Fibroblast of skin of right biceps (primary cell): ENCODE measurements at places on chromosomes 12 and 14.

DNA sequence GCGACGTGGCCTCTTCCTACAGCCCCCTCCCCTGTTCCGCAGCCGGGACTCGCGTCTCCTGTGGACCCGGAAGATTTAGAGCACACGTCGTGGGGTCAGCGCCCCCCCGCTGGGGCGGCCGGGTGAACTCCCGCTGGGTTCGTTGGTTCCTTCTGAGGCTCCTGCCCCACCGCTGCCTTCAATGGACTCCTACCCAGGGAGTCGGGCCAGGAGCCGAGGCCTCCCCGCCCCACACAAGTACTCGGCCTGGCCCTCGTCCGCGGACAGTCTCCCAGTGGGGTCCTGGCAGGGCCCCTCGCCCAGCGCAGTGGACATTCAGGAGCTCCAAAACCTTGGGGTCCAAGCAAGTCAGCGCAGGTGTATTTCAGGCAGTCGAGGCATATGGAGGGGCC is 1.2 kb downstream of the MMP17 start:
- no peak for DNase-seq

DNA sequence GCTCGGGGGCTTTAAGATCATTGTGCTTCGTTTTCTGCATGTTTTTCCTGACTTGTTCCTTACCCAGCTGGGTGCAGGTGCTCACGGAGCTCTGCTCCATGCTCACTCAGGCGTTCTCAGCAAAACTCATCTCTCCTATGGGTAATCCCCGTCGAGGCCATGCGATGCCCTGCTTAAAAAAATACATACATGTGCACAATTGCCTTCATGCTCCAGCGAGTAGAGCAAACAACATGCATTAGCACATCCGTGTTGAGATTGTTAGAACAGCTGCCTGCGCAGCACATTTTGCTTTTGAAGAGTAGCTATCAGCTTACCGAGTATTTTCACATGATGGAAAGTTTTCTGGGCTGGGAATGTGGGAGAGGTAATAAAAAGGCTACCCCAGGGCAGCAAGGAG is 16.2 kb downstream of the AACS start:
- no peak for DNase-seq

- DNase-seq = no peak
Measured at GRCh38 chr12:109632342-109632741, 58.7 kb downstream of the MVK start.

GRCh38 chr14:20461225-20462141 is at the start of gene PIP4P1:
Gene PIP4P1, minus strand, starts transcription at chr14:20461434. Its CDS starts 109 bp downstream, at chr14:20461325.
- peak; percentile 100 for DNase-seq

DNA sequence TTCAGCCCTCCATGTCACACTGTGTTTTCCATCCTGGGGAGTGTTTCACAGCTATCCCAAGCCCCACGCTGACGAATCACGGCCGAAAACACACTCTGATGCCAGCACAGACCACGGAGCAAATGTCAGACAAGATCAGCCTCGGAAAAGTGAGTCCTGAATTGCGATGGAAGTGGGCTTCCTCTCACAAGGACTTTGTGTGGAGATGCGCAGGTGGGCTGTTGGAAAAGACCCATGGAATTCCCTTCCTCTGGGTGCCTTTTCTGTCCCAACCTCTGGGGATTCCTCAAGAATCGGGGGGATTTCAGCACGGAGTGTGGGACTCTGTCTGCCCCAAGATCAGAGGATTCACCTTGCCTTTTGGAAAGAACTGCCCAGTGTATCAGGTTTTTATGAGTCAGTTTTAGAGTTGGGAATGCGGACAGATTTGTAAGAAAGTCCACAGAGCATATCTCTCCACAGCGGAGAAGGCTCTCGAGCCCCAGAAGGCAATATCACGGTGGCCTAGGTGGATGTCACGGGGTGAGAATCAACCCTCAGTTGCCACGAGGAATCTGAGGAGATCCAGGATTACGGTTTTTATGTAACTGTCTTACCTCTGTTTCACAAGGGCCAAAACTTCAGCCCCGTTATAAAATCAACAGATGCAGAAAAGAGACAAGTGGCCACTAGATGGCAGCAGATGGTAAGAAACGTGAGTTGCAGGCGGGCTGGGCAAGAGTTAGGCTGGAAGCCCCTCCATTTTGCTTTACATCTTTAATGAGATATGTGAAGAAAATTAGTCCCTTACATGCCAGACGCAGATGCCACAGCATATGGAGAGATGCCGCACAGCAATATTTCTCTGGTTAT is 201.9 kb downstream of the DAD1 start:
- DNase-seq = peak; percentile 76

GRCh38 chr12:94716339-94716738 is 66.0 kb upstream of the TMCC3 start:
- DNase-seq = no peak

DNA sequence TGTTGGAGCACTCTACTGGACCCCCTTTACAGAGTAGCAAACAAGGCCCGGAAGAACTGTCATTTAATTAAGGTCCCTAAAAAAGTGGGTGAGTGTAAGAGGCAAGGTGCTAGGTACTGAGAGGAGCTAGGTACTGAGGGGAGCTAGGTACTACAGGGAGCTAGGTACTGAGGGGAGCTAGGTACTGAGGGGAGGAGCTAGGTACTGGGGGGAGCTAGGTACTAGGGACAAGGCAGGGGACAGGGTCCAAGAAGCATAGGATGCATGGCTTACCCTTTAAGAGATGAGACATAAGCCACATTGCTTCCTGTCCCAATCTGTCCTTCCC is 4.9 kb downstream of the KRT5 start:
- DNase-seq = no peak

DNA sequence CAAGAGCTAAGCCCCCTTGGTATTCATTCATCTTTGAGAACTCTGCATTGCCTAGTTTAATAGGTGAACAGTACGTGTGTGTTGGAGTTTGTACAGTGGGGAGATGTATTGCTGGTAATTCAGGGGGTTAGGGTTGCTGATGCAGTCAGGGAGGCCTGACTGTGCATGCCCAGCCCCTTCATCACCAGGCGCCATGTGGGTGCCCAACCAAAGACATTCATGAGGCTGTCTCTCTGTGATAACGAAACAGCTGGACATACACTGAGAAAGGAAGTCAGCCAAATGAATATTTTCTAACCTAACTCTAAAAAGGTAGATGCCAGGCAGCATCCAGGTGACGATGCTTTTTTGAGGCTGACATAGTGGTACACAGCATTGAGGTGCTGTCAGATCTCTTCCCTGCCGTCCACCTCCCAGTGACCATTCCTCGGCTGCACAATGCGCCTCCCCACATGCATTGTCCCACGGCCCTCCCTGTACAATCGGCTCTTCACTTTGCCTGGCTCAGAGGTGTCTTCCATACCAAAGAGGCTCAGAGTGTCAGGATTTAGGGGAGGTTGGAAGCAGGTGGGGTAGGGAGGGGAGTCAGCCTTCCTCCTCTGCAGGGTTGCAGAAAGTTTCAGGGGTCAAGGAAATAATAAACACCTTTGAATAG is 19.0 kb downstream of the EML1 start:
- DNase-seq = no peak

GRCh38 chr12:22282283-22282682 is 52.2 kb downstream of the ST8SIA1 start:
- DNase-seq = peak; percentile 82

DNA sequence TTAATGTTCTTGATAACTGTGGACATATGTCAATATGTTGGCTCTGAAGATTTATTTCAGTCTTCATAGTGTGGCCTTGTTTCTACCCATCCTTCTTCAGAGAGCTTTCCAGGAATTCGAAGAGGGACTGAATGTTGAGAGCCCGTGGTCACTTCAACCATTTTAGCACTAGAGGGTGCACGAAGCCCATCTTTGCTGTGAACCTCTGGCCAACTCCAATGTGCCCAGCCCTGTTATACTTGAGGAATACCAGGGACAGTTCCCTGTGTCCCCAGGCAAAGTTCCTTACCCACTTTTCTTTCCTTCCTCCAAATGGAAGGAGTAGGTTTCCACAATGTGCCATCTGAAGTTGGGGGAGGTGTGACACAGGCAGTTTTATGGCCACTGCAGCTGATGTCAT is 603.5 kb downstream of the RPL10L start:
- DNase-seq = peak; percentile 74

GRCh38 chr14:101398011-101398410 is 163.3 kb upstream of the DIO3 start:
- DNase-seq = peak; percentile 1

GRCh38 chr12:31346267-31346666 is 20.3 kb upstream of the SINHCAF start:
- DNase-seq = no peak

DNA sequence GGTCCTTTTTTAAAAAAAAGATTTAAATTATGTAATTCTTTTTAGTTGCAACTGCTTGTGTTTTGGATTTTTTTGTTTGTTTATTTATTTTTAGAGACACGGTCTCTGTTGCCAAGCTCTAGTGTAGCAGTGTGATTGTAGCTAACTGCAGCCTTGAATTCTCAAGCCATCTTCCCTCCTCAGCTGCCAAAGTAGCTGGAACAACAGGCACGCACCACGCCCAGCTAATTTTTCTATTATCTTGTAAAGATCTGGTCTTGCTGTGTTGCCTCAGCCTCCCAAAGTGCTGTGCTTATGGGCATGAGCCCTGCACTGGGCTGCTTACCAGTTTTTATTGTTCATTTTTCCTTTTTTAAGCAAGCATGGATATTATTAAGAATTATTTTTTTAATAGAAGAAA is 10.6 kb upstream of the ART4 start:
- no peak for DNase-seq

GRCh38 chr12:126830778-126831680 is 1435.9 kb upstream of the TMEM132C start:
- no peak for DNase-seq
